ENCODE measurements at places on chromosomes 2 and 18. TPM values are rescaled to one million over a fixed set of nuclear protein-coding genes. Genes with fewer than 3 reads are reported as not detected.

TXNDC2 gene
- total RNA-seq, result 0.34 TPM

CASP8 gene
- total RNA-seq, result 15.6 TPM

LIMS4 gene
- total RNA-seq, result not detected

IL37 gene
- not detected for total RNA-seq

SLC9A4 gene
- total RNA-seq, result not detected

CROCC2 gene
- total RNA-seq, result not detected

COQ10B gene
- 19.7 TPM for total RNA-seq

XIRP2 gene
- not detected for total RNA-seq

SLC23A3 gene
- 0.11 TPM for total RNA-seq

MAP4K4 gene
- total RNA-seq, result 80.0 TPM

SERPINB7 gene
- total RNA-seq, result 8.7 TPM
